Upper lobe of left lung (tissue), 6 donors: ENCODE measurements at places on chromosomes 2 and 18. TPM values are rescaled to one million over a fixed set of nuclear protein-coding genes. Genes with fewer than 3 reads are reported as not detected.

DNA sequence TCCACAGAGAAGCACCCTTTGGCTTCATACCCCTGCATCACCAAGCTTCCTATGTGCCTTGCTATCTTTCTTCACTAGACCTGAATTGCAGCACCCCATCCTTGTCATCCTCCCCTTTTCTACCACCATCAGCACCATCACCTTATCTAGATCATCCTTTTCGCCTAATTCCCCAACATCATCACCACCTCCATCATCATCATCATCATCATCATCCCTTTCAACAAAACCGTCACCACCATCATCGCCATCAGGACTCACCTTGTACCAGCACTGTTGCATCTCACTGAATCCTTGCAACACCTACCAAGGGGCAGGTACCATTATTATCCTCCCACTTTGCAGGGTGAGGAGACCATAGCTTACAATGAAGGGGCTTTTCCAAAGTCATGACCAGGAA, 10.8 kb upstream of the ECEL1 start:
- DNase-seq, result no peak

- DNase-seq, result no peak
Measured at GRCh38 chr2:164800572-164800971, 41.1 kb downstream of the COBLL1 start.

DNA sequence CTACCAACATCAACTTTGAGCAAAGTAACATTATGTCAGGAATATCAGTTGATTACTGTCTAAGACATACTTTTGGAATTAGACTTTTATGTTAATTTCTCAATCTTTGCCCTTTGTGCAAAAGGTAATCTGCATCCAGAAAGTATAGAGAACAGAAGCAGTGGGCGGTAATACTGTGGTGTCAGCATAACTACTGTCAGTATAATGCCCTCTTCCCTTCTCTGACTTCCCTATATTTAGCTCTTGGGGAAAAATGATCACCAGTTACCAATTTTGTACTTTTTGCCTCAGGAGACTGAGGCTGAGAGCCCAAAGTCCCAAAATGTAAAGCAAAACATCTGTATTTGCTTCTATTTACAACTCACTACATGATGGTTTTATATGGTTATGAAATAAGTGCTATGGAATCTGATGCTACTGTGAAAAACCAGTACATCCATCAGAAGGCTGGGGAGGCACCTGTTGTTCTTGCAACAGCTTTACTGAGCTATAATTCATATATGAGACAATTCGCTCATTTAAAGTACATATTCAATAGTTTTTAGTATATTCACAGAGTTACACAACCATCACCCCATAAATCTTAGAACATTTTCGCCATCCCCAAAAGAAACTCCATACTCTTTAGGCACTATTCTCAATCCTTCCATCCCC, 51.3 kb upstream of the CD302 start:
- no peak for DNase-seq

Gene LRATD1
- total RNA-seq, result 5.8 TPM

Gene PROM2
- 4.2 TPM for total RNA-seq

- DNase-seq, result no peak
Measured at GRCh38 chr2:96664366-96664925, 21.9 kb downstream of the FER1L5 start.

DNA sequence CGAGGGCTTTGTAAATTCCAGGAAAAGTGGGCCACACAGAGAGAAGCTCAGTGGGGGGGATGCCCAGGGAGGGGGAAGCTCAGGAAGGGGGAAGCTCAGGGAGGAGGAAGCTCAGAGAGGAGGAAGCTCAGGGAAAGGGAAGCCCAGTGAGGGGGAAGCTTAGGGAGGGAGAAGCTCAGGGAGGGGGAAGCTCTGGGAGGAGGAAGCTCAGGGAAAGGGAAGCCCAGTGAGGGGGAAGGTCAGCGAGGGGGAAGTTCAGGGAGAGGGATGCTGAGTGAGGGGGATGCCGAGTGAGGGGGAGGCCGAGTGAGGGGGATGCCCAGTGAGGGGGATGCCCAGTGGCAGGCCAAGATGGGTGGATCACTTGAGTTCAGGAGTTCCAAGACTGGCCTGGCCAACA, 821 bp upstream of the CHRNG start:
- no peak for DNase-seq

- DNase-seq, result no peak
Measured at GRCh38 chr2:121634354-121635307, 14.6 kb downstream of the CLASP1 start.

DNA sequence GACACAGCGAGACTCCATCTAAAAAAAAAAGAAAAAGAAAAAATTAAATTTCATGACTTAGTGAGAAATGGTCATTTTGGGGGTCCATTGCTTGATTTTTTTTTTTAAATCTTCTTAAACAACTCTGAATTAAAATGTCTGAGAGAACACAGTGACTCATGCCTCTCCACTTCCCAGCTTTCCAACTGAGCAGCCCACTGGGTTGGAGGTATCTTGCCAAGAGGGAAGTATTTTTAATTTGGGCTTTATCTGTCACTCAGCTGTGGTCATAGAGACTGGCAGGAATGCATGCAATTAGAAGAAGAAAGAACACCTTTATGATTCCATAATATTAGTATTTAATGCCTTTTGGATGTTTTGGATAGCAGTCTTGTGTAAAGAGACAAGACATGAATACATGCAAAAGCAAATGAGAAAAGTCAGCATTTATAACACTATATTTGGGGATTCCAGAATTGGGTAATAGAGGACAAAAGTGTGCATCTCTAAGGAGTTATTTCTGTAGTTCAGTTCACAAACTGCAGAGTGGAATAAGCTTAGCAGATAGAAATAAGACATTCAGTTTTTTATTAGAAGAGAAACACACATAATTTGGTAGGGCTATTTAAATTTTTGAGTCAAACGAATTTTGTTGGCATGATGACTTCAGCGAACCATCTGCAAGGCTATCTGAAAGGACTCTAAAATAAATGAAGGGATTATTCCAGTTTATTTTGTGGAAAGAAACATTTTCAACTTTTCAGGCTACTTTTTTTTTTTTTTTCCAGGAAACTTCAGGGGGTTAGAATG, 254.8 kb downstream of the TGIF1 start:
- no peak for DNase-seq

GRCh38 chr2:111884592-111884964, 585 bp upstream of the ANAPC1 start:
- no peak for DNase-seq

DNA sequence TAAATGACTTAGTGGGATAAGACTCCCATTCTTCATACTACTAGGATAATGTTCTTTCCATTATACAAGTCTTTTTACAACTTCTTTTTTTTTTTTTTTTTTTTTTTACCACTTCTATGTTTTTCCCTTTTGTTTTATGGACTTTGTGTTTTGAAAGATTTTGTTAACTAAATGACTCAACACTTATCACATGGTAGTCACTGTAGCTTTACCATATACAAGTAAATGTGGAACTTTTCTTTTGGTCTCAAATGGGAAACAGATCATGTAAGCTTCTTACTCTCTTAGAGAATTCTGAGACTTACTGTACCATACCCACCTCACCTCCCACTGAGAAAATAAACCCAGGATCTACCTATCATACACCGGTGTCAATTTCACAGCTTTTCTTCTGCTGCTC, 590.3 kb upstream of the CDH2 start:
- DNase-seq, result no peak

- DNase-seq, result no peak
Measured at GRCh38 chr2:109288544-109289368, 159.8 kb downstream of the SH3RF3 start.

GRCh38 chr18:901761-902160, 2.9 kb upstream of the ADCYAP1 start:
- DNase-seq, result no peak
